Fibroblast of gingiva (primary cell): ENCODE measurements at places on chromosomes 7 and 10.

DNA sequence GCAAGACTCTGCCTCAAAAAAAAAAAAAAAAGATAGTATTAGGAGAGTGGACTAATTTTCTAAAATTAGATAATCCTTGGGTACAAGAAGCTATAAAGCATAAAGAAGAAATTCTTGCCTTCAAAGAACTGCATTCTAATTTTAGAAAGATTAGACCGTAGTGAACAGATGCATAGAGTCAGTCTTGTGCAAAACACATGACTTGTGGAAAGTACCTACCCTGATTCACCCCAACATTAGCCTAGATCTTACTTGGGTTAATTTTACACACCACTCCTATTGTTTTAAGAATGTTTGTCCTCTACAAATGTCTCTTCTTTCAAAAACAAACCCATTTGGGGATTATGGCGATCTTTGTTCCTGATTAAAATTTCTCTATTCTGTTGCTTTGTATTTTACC lies 38.9 kb upstream of the SP8 start:
- DNase-seq, result no peak

GRCh38 chr7:25847336-25848070 lies 304.5 kb upstream of the NFE2L3 start:
- peak; percentile 52 for DNase-seq

GRCh38 chr7:116984917-116985316 lies 31.6 kb downstream of the ST7 start:
- DNase-seq, result no peak

- DNase-seq, result no peak
These were observed 5.3 kb downstream of the EXOC4 start for GRCh38 chr7:133258174-133258573.

- no peak for DNase-seq
These were observed 285.8 kb downstream of the DNAJB6 start for GRCh38 chr7:157622408-157623205.

- DNase-seq, result peak; percentile 75
These were observed 1060.6 kb downstream of the LRMDA start for GRCh38 chr10:76492026-76492425.

DNA sequence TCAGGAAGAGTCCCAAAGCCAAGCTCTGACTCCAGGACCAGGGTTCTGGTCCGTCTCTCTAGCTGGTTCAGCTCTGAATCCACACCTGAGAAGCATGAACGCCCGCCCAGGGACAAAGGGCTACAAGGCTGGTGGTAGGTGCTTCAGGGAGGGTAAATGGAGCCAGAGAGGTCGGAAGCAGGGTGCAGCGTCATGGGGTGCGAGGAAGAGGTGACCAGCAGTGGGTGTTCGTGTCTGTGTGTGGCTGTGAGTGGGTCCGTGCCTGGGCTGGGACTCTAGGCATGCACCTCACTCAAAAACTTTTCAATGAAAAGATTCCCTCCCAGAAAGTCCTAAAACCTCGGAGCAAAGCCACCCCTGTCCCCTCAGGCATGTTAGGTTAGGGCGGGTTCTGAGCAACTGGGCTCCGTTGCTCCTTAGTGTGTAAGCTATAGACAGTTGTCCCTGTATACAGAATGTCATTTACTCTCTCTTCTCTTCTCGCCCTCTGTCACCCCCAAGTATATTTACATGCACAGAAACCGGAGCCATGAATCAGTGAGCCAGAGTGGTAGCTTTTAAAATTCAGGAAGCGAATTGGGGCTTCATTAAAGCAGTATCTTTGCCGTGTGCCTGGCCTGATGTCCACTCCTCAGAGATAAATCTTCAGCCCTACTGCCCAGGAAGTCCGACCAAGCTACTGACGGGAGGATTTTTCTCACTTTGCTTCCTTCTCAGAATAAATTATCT lies 12.3 kb upstream of the GATA3 start:
- no peak for DNase-seq

DNA sequence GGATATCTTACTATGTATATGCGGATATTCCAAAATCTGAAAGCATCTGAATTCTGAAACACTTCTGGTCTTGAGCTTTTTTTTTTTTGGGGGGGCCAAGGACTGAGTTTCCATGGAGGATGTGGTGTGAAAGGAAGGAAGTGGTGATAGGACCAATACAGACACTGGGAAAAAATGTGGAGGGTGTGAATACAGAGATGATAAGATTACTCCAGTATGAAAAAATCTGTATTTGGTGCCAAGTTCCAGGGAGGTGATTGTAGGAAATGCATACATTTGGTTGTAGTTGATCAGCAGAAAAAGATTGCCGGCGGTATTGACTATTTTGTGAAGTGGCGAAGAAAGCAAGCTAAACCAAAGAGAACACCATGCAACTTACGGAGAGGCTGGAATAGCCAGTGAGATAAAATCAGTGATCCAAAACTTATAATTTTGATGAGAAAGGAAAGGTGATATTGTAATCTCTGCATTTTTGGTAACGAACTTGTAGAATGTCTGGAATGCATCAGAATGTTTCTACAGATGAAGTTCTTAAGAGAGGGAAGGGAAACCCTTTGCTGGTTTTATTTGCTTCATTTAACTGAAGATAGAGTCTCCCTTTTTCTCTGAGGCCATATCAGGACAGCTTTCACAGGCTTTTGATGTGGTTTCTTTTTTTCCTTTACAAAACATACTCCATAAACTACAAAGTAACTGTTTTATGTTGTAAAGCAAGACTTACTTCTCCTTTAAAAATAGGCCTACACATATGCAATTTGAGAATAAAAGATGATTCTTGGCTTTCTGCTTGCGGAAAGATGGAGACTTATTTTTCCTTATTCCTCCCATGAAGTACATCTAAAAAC lies 6.0 kb downstream of the WDR37 start:
- DNase-seq, result no peak

DNA sequence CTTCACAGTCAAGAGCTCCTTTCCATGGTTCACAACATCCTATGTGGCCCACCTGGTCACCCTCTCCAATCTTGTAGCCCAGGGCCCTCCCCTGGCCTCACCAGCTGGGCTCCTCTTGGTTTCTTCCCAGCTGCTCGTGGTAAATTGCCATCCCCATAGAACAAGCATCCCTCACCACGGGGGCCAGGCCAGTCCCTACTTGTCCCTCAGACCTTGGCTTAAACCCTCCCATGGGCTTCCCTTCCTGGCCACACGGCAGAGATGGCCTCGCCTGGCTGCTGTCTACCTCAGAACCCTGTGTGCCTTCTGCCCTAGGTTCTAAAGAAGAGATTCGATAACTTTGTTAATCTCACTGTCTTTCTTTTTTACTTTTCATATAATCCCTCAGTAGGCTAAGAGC lies 153.3 kb upstream of the TCERG1L start:
- DNase-seq, result no peak

GRCh38 chr7:149866779-149867447 lies 6.9 kb upstream of the ATP6V0E2 start:
- no peak for DNase-seq

- DNase-seq, result no peak
These were observed 25.7 kb downstream of the GPR22 start for GRCh38 chr7:107495516-107495915.

GRCh38 chr10:71347587-71348395 lies 28.7 kb downstream of the SLC29A3 start:
- DNase-seq, result no peak

GRCh38 chr10:78727728-78728127 lies 341.0 kb upstream of the ZMIZ1 start:
- DNase-seq, result no peak

DNA sequence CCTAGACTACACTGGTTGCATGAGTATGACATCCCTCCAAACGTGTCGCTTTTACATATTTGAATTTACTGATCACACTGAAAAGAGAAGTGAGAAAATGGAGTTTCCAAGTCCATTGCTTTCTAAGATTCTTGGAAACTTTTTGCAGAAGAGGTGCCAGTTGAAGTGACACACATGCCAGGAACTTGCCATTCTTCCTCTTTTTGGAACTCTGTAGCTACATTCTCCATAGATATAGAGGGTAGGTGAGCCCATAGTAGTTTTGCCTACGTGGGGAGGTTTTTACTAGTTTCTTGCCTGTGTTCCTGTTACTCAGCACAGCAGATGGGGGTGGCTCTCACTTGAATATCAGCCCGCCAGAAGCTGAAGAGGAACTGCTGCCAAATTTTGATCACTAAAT lies 286.6 kb upstream of the NRP1 start:
- DNase-seq, result no peak

DNA sequence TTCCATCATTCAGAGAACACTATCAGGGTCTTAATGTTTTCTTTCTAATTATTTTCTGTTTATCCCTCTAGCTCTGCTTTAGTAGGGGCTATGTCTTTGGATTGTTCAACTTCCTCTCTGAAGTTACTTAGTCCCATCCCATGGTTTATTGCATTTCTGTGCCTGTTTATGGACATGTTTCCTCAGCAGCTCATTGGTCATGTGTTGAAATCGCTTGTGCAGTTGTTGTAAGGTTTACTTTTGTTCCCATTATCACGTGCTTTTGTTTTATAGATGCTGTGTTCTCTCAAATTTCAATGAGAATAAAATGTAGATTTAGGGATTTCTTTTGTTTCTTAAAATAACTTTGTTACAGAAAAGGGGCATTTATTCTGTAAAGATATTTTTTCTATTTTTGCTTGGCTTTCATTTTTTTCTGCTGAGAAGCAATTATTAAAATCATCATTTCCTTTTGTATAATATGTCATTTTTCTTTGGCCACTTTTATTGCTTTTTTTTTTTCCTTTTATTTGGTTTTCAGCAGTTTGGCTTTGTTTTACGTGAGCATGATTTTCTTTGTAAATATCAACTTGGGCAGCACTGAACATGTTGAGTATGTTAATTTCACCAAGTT lies 110.9 kb downstream of the CCDC7 start:
- DNase-seq, result no peak

DNA sequence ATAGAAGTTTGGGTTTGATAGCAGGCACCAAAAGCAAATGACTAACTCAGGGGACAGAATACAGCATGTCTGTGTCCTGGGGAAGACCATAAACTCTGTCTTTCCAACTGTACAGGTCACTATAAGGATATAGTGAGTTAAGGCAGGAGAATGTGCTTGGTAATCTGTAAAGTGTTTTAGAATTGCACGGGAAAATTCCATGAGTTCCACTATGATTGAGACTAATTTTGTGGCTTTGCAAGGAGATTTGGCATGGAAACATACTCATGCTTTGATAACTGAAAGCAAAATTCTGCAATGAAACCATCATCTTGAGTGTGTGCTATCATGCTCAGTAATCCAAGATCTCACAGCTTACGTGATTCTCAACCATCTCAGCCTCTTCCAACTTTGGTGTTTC lies 152.6 kb downstream of the PKD1L1 start:
- DNase-seq, result peak; percentile 52

DNA sequence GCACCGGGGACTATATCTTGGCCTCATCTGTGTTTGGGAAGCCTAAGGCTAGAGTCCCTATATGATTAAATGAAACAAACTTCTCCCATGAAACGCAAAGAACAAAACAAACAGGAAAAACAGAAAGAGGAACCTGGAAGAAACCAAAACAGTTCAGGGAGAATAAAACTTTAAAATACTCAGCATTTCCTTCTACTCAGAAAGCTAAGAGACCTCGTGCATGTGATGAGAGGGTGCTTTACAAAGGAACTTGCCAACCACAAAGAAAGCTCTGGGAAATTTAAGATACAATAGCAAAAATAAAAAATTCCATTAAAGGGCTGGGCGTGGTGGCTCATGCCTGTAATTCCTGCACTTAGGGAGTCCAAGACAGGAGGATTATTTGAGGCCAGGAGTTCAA lies 6.9 kb downstream of the PILRA start:
- no peak for DNase-seq

DNA sequence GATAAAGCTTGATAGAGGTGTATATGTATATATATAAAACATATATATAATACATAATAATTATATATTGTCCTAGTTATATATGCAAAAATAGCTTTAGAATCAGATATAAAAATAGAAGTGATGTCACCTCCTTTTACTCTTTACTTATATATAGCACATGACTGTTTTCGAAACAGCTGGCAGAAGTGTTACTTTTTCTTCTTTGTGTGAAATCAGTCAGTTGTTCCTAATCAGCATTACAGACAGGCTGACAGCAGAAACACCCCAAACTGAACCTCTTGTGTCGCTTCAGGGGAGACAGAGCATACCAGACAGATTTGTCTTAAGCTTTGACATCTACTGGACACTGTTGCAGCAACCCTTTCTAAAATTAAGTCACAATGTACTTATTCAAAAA lies 684.9 kb upstream of the CELF2 start:
- no peak for DNase-seq

- DNase-seq, result no peak
These were observed 2.2 kb downstream of the SMC3 start for GRCh38 chr10:110569736-110570135.

DNA sequence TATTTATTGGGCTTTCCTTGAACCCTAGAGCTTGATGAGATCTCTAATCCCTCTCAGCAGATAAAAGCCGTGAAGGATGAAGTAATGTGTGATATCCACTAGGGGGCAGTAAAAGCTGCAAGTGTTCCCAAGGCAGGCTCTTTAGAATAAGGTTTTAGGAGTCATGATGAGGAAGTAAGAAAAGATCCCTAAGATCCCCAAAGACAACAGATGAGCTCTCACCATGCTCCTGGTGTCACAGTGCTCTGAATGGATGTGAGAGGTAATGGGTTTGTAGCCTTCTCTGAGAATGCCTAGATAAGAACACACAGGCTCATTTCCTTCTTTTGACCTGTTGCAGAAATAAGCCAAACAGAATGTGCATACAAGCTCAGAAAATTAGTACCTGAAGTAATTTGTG lies 70.4 kb upstream of the ITPRID1 start:
- no peak for DNase-seq

GRCh38 chr7:127589896-127590295 lies 1.7 kb downstream of the ARF5 start:
- DNase-seq, result no peak

GRCh38 chr10:62665771-62666170 lies 138.7 kb upstream of the ADO start:
- DNase-seq, result no peak

GRCh38 chr7:105141068-105141467 lies 127.1 kb downstream of the KMT2E start:
- DNase-seq, result peak; percentile 34

- no peak for DNase-seq
These were observed 92.3 kb downstream of the CCDC7 start for GRCh38 chr10:32538256-32538655.

DNA sequence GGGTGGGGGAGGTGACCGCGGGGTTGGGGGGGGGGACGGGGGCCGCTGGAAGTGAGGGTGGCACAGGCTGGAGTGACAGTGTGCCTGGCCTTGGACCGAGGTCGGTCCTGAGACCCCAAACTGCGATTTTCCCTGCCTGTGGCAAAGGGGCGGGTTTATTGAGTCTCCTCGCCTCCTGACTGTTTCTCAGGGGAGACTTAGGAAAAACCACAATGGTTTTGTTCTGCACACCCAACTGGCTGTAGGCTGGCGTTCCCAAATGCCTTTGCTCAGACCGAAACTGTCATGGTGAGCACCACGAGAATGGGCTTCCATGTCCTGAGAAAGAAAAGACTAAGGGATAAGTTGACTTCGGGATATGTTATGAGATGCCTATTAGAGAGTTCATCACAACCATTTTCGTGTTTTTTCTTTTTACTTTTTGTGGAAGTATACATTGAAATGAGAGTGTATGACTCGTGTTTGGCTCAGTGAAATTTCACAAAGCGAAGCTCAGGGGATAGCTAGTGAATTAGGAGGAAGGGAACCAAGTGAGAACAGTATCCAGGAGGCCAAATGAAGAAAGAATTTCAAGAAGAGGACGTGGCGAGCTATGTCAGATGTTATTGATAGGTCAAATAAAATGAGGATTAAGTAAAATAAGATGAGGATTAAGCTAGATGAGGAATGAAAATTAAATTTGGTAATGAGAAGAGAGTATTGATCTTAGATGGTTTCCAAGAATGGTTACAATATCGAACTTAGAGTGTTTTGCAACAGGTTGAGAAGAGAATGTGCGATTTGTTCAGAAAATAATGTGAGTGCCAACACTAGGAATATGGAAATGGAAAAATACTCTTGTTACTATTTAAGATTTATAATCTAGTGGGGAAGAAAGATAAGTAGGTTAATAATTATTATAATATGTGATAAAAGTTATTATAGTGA lies 918 bp downstream of the NET1 start:
- DNase-seq, result peak; percentile 54
